Progenitor cell of endocrine pancreas (in vitro differentiated cells): ENCODE measurements at places on chromosomes 6 and 20.

DNA sequence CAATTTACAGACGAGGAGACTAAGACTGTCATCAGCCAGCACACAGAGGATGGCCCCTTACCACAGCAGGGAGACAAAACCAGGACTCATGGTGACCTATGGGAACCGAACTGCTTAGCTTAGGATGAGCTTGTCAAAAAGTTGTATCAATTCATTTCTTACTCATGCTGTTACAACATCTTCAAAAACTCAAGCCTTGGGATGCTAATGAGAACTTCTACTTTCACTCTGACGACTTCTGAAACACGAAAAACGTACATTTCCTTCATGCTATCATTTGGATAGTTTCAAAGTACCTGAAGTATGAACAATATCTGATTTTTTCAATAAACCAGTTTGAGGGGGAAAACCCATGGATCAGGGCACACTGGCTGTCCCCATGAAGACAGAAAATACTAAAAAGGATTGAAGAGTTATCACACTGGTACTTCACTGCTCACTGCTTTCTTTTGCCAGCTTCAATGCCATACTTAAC, 31.9 kb downstream of the HIVEP2 start:
- no peaks in the 10 kb centered on the region for H3K27me3 ChIP-seq
- no peaks in the 10 kb centered on the region for H3K4me1 ChIP-seq
- no peak overlapping the region for H3K27ac ChIP-seq
- no peak for DNase-seq

GRCh38 chr6:90719321-90720195, 132.7 kb upstream of the MAP3K7 start:
- no peak overlapping the region for H3K4me3 ChIP-seq
- peaks cover 41% of the 10 kb centered on the region for H3K4me1 ChIP-seq
- no peaks in the 10 kb centered on the region for H3K36me3 ChIP-seq
- peaks cover 6% of the 10 kb centered on the region for H3K27me3 ChIP-seq
- DNase-seq, result no peak
- H3K27ac ChIP-seq, result peak overlapping the region; percentile 54

DNA sequence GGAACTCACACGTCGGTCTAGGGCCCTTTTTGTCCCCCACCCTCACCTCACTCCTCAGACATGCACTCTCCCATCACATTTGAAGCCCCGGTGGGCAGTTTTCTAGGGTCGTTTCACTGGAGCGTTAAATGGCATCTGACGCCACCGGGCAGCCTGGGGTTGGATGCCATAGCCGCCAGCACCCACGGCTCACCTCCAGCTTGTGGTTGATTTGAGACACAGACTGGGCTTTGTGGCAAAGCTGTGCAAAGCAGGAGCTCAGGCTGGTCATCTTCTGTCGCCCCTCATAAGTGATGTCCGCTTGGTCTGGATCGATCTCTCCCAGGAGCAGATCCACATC, 530 bp downstream of the GOPC start:
- no peak for DNase-seq
- no peaks in the 10 kb centered on the region for H3K27me3 ChIP-seq
- H3K4me1 ChIP-seq, result peaks cover 21% of the 10 kb centered on the region
- peaks cover 23% of the 10 kb centered on the region for H3K36me3 ChIP-seq
- H3K27ac ChIP-seq, result peak overlapping the region; percentile 99

DNA sequence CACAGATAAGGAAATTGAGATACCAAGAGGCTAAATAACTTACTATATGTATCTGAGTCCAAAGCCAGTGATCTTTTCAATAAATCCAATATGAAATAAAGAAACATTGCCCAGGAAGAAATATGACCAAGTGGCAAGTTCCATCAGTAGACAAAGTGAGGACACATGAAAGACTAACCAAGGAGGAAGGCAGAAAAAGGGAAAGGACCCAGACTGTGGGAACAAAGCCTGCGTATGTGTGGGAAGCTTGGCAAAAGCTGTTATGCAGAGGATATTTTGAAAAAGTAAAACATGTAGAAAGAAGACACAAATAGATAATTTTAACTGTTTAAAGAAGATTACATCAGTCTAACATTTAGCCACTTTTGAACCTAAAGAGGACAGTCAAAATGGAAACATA, 264.4 kb upstream of the PRDM1 start:
- no peak overlapping the region for H3K4me3 ChIP-seq
- DNase-seq, result no peak
- H3K4me1 ChIP-seq, result no peaks in the 10 kb centered on the region
- H3K27ac ChIP-seq, result no peak overlapping the region
- peaks cover 5% of the 10 kb centered on the region for H3K27me3 ChIP-seq
- no peaks in the 10 kb centered on the region for H3K36me3 ChIP-seq

DNA sequence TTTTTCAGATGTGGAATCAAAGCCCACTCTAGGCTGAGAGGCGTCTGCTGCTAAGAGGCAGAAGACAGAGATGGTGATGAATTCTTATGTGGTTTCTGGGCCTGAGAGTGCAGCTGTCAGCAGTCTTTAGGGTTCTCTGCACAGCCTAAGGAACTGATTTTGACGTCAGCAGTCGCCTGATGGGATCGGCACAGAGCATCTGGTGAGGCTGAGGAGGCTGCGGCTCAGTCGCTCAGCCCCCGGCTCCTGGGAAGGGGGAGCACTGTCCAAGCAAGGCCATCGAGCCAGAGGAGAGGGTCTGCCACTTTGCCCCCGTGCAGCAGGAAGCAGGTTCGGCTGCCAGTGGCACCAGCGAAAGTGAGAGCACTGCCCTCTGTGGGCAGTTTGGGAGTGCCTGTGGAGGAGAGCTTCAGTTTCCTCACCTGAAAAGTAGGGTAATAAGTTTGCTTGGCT, 92.5 kb downstream of the TCP11 start:
- H3K36me3 ChIP-seq, result peaks cover 4% of the 10 kb centered on the region
- no peak overlapping the region for H3K27ac ChIP-seq
- no peaks in the 10 kb centered on the region for H3K27me3 ChIP-seq
- no peak overlapping the region for H3K4me3 ChIP-seq
- no peak for DNase-seq
- peaks cover 32% of the 10 kb centered on the region for H3K4me1 ChIP-seq

DNA sequence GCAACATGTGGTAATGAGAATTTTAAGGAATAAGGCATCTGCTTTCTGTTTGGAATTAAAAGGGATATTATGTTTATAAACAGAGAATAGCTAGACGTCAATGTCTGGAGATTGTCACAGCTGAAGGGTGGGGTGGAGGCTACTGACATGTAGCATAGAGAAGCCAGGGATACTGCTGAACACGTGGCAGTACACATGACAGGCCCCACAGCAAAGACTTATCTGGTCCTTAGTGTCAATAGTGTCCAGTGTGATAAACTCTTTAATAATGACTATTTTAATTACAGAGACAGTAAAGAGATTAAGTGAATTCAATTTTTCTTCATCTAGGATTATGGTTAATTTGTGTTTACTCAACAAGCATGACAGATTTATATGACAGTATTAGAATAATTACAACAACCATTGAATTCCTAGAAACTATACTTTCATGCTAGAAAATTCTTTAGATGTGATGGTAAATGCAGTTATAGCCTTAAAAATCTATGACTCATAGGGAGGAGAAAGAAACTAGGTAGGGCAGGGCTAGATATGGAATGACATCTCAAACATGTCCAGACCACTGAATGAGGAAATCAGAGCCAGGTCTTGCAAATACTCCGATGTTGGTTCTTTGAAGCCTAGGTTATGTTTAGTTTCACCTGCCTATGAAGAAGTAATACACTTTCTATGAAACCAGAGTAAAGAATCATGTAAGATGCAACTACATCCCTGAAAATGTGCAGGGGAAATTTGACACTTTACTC, 399.5 kb downstream of the PHF3 start:
- no peaks in the 10 kb centered on the region for H3K4me1 ChIP-seq
- H3K36me3 ChIP-seq, result no peaks in the 10 kb centered on the region
- H3K4me3 ChIP-seq, result no peak overlapping the region
- no peak for DNase-seq
- no peak overlapping the region for H3K27ac ChIP-seq

GRCh38 chr20:60246751-60247150, 288.5 kb downstream of the CDH26 start:
- H3K27ac ChIP-seq, result no peak overlapping the region
- no peaks in the 10 kb centered on the region for H3K4me1 ChIP-seq
- DNase-seq, result no peak
- H3K27me3 ChIP-seq, result peaks cover 52% of the 10 kb centered on the region
- H3K36me3 ChIP-seq, result no peaks in the 10 kb centered on the region

DNA sequence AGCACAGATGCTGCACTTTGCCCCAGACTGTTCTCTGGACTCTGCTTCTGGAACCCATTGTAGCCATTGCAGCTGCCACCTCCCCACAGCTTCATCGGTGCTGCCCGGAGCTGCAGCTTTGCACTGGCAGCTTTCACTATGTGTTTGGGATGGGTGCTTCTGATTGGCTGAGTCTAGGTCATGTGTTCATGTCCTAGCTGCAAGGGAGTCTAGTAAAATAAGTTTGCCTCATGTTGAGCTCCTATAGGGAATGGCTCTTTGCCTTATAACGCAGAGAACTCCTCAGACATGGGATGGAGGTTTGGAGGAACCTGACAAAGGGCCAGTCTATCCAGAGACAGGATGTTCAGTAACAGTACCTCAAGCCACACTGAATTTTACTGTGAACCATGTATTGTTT, 268.0 kb downstream of the BMP7 start:
- DNase-seq, result no peak
- no peak overlapping the region for H3K4me3 ChIP-seq
- H3K4me1 ChIP-seq, result peaks cover 4% of the 10 kb centered on the region
- H3K36me3 ChIP-seq, result no peaks in the 10 kb centered on the region

DNA sequence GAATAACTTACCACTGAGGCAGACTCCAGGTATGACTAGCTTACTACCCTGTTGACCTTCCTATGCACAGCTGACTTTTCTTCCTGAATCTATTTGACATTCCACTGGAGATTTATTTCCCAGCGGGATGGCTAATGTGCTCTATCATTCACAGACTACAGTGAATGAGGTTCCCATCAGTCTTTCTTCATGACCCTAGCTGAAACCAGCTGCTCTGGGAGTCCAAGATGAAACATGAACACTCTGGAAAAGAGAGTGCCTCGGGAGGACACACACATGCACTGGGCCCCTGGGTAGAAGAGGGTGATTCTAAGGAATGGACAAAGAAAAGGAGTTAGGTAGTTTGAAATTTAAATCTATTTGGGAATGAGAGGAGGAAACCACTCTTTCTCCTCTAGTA, 82.6 kb upstream of the DST start:
- no peak for DNase-seq
- peaks cover 8% of the 10 kb centered on the region for H3K36me3 ChIP-seq
- H3K4me1 ChIP-seq, result peaks cover 53% of the 10 kb centered on the region
- no peak overlapping the region for H3K4me3 ChIP-seq

- no peaks in the 10 kb centered on the region for H3K36me3 ChIP-seq
- DNase-seq, result no peak
- peak overlapping the region; percentile 56 for H3K27ac ChIP-seq
- peaks cover 11% of the 10 kb centered on the region for H3K4me1 ChIP-seq
Measured at GRCh38 chr6:3752531-3753227, 1.2 kb upstream of the PXDC1 start.

DNA sequence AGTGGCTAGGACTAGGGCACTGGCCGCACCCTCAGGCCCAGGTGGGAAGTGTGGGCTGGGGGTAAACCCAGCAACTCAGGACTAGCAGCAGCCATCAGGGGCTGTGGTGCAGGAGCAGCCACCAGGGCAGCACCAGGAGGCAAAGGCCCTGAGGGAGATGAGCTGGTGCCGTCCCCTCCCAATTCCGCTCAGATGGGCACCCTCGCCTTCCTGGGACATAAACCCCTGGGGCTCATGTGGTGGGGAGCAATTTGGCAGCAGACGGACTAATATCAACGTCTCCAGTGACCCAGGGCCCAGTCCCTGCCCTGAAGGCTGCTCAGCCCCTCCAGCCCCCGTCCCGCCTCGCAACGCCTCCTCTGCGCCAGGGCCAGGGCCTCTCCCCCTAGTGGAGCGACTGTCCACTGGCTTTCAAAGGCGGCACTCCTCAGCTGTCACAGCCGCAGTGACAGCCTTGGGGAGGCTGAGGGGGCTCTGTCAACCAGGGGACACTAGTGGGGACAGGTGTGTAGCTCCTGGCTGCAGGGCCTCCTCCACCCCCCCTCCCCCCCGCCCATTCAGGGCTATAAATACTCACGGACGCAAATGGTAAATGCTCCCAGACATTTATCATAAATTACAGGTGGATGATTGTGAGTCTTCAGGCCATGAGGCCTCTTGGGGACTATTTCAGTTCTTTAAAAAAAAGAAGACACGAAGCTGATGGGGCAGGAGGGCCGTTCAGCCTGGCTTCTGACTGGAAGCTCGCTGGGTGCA, 349.9 kb downstream of the ZFAND3 start:
- DNase-seq, result no peak
- peaks cover 3% of the 10 kb centered on the region for H3K36me3 ChIP-seq
- peak overlapping the region; percentile 12 for H3K27ac ChIP-seq
- H3K27me3 ChIP-seq, result no peaks in the 10 kb centered on the region
- H3K4me1 ChIP-seq, result peaks cover 16% of the 10 kb centered on the region

DNA sequence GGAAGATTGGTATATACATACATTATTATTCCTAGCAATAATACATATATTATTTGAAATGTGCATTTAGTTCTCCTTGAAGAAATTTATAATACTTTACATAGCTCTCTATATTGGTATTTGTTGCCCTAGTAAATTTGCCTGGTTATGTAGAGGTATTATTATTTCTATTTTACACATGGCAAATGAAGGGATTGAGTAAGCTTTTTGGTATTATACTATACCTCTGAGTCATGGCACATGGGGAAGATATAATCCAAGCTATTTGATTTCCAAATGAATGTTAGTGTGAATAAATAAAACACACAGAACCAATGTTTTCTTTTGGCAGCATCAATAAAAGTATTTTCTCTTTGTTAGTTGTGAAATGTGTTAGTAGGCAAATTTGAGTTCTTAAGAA, 409.6 kb upstream of the SLC35B3 start:
- no peaks in the 10 kb centered on the region for H3K4me1 ChIP-seq
- no peak overlapping the region for H3K4me3 ChIP-seq
- no peak for DNase-seq
- no peak overlapping the region for H3K27ac ChIP-seq
- no peaks in the 10 kb centered on the region for H3K36me3 ChIP-seq
- H3K27me3 ChIP-seq, result no peaks in the 10 kb centered on the region

DNA sequence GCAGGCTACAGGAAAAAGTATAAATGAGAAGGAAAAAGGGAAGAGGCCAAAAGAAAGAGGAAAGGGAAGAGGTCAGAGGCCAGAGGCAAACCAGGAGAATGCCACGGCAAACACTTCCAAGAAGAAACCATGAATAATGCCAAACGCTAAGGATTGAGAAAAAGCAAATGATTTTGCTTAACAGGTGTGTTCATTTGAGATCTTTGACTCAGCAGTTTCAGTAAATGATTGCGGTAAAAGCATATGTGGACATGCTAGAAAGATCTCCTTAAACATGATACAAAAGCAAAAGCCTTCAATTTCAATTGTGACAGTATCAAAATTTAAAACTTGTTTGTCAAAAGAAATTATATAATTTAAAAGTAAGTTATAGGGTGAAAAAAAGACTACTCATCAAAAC, 70.6 kb downstream of the UBE3D start:
- H3K4me1 ChIP-seq, result no peaks in the 10 kb centered on the region
- no peaks in the 10 kb centered on the region for H3K27me3 ChIP-seq

DNA sequence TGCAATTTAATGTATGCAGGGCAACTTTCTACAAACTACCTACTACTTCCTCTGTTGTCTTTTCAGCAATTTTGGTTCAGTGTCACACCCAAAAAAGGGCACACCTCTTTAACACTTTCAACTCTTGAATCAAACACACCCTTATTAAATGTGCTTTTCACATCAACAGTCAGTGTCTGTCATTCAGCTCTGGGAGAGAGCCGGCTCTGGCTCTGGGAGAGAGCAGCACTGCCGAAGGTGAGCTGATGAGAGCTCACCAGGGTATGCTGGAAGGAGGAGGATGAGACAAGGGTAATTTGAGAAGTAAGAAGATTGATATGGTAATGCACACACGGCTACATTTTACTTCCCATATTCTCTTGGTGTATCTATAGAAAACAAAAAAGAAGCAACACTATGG, 134.3 kb downstream of the RTN4IP1 start:
- H3K27me3 ChIP-seq, result peaks cover 6% of the 10 kb centered on the region
- peaks cover 3% of the 10 kb centered on the region for H3K4me1 ChIP-seq
- DNase-seq, result no peak
- H3K36me3 ChIP-seq, result no peaks in the 10 kb centered on the region
- no peak overlapping the region for H3K27ac ChIP-seq
- H3K4me3 ChIP-seq, result no peak overlapping the region
